ENCODE measurements at places on chromosomes 12 and 14.

- no peak for DNase-seq
Observed at GRCh38 chr12:62776997-62777396, 158.0 kb downstream of the PPM1H start.

- DNase-seq = no peak
Observed at GRCh38 chr12:47730341-47730744, 5.1 kb upstream of the ENDOU start.

DNA sequence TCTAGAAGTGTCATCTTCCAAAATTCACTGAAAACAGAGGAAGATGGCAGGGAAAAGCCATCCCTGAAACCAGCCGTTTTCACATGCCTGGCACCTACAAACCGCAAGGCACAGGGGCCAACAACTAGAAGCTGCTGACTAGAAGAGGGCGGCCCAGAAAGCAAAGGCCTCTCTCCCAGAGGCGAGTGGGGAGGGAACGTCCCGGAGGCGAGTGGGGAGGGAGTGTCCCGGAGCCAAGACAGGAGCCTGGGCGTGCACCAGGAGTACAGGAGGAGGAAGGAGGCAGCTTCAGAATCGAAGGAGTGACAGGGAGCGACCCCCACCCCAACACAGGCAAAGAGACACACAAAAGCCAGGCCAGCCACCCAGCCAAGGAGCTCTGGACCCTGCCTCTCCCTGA, 21.0 kb downstream of the ANKLE2 start:
- no peak for DNase-seq

GRCh38 chr14:92903359-92903758, 19.6 kb upstream of the CHGA start:
- DNase-seq = no peak

GRCh38 chr12:121184425-121184824, 25.5 kb upstream of the P2RX4 start:
- DNase-seq = no peak

GRCh38 chr12:75437564-75437963, 43.0 kb upstream of the GLIPR1 start:
- DNase-seq = peak; percentile 26

DNA sequence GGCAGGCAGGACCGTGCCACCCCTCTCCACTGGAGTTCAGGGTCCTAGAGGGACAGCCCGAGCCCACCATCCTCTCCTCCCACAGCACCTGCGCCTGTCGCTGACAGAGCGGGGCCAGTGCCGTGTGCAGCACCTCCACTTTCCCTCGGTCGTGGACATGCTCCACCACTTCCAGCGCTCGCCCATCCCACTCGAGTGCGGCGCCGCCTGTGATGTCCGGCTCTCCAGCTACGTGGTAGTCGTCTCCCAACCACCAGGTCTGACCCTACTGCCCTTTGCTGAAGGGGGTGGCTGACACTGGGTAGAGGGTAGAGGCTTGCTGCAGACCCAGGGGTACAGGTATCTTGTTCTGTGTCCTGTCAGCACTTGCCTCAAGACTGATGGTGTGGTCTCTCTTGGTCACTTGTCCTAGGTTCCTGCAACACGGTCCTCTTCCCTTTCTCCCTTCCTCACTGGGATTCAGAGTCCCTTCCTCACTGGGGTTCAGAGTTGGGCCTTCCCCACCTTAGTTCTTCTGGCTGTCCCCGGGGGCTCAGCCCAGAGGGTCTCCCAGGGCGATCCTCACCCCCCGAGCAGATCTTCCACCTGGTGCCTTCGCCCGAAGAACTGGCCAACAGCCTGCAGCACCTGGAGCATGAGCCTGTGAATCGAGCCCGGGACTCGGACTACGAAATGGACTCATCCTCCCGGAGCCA, 42.0 kb downstream of the SH2B3 start:
- DNase-seq = no peak

GRCh38 chr14:96934638-96935330, 137.6 kb downstream of the VRK1 start:
- no peak for DNase-seq

DNA sequence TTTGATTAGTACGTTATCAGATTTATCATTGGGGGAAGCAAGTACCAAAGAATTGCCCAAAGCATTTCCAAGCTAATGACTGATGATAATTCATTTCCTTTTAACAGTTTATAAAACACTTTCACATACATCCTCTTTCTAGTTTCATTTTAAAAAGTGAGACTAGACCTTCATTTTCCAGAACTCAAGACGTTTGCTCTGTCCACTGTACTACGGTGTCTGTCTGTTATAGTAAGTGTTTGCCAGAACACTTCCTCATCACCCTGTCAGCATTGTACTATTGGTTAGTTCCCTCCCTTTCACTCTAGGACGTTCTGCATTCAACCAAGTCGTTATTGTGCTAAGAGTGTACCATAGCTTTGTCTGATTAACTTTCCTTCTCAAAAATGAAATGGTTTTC, 81.7 kb upstream of the TMEM263 start:
- DNase-seq = no peak

- no peak for DNase-seq
Observed at GRCh38 chr12:114851981-114852380, 168.0 kb upstream of the TBX3 start.

- no peak for DNase-seq
Observed at GRCh38 chr12:19687371-19687770, 248.1 kb downstream of the AEBP2 start.

DNA sequence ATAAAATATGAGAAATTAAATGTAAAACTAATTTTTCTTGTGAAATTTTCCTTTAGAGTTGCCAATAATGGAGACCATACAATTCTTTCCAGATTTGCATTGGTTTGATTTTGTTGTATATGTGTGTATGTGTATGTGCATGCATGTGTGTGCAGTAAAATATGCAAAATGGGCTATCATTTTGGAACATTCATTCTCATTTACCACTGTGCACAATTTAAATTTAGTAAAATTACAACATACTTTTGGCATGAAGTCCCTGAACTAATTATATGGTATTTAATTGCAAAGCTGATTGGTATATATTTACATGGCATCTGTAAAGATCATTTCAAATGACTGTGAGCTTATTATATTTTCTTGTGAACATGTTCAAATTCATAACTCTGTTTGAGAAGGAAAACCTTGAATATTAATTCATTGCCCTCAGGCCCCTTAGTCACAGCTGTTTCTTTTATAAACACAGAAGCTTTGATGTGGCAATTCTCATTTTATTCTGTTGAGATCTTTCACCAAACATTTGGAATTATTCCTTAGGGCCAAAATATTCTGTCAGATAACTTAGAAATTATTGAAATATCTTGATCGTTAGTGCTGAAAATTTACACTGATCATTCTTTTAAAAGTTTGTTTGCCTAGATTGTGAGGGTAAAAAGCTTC, 17.6 kb downstream of the KERA start:
- peak; percentile 19 for DNase-seq

- DNase-seq = no peak
Observed at GRCh38 chr14:92259613-92260357, 63.2 kb upstream of the SLC24A4 start.

DNA sequence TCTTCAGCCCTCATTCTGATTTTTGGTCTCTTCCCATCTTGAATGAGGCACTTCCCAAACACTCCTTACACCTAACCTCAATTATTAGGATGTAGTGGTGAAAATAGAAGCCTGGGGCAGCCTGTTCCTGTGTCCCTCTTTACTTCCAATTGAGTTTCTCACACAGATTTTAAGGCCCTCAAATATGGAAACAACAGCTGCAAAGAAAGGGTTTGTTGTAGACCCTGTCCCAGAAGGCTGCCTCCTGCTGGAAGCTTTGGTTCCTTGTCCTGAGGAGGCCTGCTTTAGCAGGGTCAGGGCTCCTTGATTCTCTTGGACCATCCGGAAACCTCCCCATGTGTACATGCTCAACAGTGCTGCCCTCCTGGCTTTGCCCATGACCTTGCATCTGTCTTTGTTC, 101.3 kb downstream of the TGFB3 start:
- no peak for DNase-seq

- no peak for DNase-seq
Observed at GRCh38 chr14:23301969-23302289, 730 bp downstream of the PPP1R3E start.

GRCh38 chr12:125343649-125344048, 278.4 kb downstream of the AACS start:
- no peak for DNase-seq

DNA sequence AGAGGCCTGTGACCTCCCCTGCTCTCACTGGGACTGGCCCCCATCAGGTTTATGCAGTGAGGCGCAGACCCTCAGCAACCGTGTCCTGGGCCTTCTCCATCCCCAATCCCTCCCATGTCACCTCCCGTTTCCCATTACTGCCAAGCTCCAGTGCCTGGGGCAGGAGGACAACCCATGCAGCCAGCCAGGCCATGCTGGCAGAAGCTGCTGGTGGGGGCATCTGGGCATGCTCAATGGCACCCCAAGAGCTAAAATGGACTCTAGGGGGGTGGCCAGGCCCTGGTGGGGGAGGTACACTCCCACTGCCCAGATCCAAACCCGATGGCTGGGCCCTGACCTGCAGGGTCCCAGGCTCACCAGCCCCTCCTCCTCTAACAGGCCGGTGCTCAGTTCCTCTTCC, 20.5 kb upstream of the GPR132 start:
- no peak for DNase-seq

GRCh38 chr14:49408187-49408933, 177.8 kb downstream of the RPS29 start:
- no peak for DNase-seq

- DNase-seq = no peak
Observed at GRCh38 chr14:89490466-89490865, 73.4 kb upstream of the FOXN3 start.

- no peak for DNase-seq
Observed at GRCh38 chr12:95216711-95217376, 423 bp downstream of the FGD6 start.

DNA sequence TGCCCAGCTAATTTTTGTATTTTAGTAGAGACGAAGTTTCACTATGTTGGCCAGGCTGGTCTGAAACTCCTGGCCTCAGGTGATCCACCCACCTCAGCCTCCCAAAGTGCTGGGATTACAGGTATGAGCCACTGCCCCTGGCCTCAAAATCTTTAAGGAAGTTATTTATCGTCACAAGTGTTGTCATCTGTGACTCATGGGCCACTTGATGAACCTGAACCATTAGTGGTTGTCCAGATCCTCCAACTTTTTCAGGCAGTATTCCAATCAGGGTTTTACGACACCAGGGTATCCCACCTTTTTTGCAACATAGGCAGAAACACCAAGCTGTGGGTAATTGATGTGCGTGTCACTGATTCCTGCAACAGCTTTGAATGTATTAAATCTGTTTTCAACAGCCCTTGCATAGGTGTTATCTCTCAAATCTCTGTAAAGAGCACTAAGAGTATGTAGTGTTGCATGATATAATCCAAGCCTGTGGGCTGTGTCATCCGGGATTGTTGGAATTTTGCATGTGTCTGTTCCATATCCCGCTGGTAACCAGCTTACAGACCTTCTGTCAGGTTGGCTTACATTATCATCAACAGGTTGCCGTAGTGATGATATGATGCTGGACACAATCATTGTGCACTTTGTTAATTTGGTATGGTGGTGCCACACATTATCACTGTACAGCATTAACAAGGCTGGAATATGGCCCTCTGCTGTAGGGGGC, 79.3 kb upstream of the SCN8A start:
- DNase-seq = no peak

DNA sequence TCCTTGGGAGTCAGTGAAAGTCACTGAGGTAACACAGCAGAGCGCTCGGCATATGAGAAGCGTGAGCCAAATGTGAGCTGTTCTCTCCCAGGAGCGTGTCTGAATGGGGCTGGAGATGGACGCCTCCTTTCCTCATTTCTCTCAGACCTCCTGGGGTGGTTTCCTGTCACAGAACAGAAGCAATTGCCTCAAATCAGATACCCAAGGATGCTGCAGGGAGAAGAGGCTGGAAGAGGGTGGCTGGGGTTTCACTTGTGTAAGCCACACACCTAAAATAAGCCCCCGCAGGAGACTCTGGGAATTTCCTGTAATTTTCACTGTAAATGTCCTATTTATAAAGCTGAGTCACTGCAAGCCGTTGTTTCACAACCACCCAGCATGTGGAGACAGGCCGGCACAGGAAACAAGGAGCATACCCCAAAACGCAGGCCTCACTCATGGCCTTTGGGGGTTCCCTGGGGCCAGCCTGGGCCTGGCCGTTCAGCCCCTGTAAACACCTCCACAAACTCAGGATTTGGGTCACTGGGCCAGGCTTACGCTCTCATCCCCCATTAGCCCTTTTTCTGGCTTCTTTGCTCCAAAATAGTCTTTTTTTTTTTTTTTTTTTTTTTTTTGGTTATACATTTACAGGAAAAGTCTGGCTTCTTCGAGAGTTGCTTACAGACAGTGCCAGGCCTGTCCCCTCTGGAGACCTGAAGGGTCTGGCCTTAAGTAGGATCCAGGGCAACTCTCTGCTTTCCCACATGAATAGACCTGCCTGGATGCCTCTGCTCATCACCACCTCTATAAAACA, 55.3 kb downstream of the VCPKMT start:
- peak; percentile 96 for DNase-seq

GRCh38 chr12:29023436-29024076, 125.5 kb upstream of the FAR2 start:
- DNase-seq = no peak

GRCh38 chr12:2356601-2357125, 303.9 kb downstream of the CACNA1C start:
- no peak for DNase-seq

DNA sequence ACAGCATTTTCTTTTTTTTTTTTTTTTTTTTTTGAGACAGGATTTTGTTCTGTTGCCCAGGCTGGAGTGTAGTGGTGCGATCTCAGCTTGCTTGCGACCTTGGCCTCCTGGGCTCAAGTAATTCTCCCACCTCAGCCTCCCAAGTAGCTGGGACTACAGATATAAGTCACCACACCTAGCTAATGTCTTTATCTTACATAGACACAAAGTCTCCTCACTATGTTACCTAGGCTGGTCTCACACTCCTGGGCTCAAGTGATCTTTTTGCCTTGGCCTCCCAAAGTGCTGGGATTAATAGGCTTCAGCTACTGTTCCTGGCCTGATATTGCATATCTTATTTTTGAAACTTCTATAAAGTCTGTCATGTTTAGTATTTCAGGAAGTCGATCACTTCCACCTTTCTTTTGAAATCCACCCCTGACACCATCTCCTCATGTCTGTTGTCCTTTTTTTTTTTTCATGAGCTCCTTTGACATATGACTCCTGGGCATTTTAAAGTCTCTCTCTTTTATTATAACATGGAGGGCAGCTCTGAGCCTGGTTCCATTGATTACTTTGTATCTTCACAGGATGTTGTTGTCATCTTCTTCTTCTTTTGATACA, 5.9 kb upstream of the A2ML1 start:
- no peak for DNase-seq
